ENCODE measurements at places on chromosomes 16 and 17. TPM values are rescaled to one million over a fixed set of nuclear protein-coding genes. Genes with fewer than 3 reads are reported as not detected.
A peak's percentile ranks its signal among the peaks of the same experiment; 100 is the strongest.

GRCh38 chr16:65490286-65490685 lies 368.4 kb upstream of the CDH11 start:
- no peak overlapping the region for H3K4me3 ChIP-seq
- H3K4me1 ChIP-seq, result peaks cover 4% of the 10 kb centered on the region
- H3K27me3 ChIP-seq, result no peaks in the 10 kb centered on the region
- DNase-seq, result no peak

DNA sequence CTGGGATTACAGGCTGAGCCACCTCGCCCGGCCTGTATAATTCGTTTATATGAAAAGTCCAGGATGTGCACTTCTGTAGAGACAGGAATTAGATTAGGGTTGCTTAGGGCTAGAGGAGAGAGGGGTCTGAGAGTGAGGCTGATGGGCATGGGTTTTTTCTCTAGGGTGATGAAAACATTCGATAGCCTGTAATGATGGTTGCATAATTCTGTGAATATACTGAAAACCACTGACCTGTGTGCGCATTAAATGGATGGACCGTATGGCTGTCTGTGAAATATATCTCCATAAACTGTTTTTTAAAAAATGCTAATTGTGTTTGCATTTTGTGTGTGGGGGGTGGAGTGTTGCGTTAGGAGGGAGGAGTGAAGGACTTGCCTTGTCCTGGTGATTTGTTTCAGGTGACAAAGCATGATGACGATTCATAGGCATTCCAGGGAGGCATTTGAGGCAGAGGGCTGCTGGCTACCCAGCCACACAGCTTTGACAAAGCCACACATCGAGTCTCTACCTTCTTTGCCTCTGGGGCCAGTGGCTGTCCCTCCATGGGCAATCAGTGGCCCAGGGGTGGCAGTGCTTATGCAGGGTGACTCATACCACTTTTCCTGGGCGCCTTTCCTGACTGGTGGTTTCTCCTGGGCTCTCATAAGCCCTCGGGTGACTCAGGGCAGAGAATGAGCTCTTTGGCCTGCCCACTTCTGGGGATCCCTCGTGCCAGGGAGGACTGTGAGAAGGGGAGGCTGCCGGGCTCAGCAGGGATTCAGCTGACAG lies 148.5 kb upstream of the WSCD1 start:
- H3K4me1 ChIP-seq, result no peaks in the 10 kb centered on the region
- H3K36me3 ChIP-seq, result no peaks in the 10 kb centered on the region
- peaks cover 4% of the 10 kb centered on the region for H3K27me3 ChIP-seq
- no peak overlapping the region for H3K4me3 ChIP-seq
- no peak for DNase-seq

GRCh38 chr16:58733248-58733670 lies 857 bp downstream of the GOT2 start:
- H3K36me3 ChIP-seq, result no peaks in the 10 kb centered on the region
- DNase-seq, result no peak
- no peaks in the 10 kb centered on the region for H3K27me3 ChIP-seq
- peak overlapping the region; percentile 95 for H3K4me3 ChIP-seq

- H3K27me3 ChIP-seq, result no peaks in the 10 kb centered on the region
- no peak for DNase-seq
- H3K4me3 ChIP-seq, result peak overlapping the region; percentile 46
- no peaks in the 10 kb centered on the region for H3K36me3 ChIP-seq
These were observed 7.9 kb upstream of the MSL1 start for GRCh38 chr17:40113907-40114245.

- peak overlapping the region; percentile 32 for H3K4me3 ChIP-seq
- H3K27me3 ChIP-seq, result no peaks in the 10 kb centered on the region
- peaks cover 42% of the 10 kb centered on the region for H3K4me1 ChIP-seq
- no peaks in the 10 kb centered on the region for H3K36me3 ChIP-seq
These were observed 470 bp upstream of the GGT6 start for GRCh38 chr17:4560837-4561256.

GRCh38 chr17:12768255-12768654 lies 21.0 kb upstream of the ARHGAP44 start:
- no peak overlapping the region for H3K4me3 ChIP-seq
- H3K27me3 ChIP-seq, result no peaks in the 10 kb centered on the region
- DNase-seq, result no peak
- no peaks in the 10 kb centered on the region for H3K36me3 ChIP-seq

DNA sequence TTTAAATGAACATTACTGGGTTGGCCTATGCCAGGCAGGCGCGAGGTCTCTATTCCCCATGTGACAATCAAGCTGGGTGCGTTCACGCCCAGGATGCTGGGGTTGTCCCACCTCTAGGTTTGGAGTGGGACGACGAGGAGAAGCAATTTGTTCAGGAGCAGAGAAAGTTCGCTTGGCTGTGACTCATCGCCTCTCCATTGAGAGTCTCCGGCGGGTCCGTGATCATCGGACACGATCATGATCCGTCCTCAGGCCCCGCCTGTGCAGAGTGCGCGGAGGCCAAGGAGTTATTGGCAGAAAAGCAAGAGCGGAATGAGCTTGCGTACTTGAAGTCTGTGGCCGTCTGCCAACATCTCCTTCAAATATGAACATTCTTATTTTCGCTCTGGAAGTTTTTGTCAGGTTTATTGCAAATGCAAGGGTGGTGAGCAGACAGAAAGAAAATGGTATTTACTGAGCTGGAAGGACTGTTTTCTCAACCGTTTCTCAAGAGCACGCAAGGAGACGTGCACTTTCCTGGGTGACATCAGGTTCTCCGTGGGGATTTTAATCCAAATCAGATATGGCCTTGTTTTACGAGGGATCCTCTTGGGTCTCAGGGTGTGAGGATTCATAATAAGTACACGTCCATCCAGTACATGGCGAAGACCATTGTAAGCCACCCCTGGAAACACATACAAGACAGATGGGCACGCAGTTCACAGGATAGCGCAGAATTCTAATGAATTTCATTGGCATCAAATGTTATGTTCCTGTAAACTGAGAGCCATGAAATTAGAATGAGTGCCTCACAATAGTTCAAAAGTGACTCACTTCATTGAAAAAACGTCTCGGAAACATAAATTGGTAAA lies 70.1 kb upstream of the CREBBP start:
- H3K4me3 ChIP-seq, result peak overlapping the region; percentile 13
- DNase-seq, result peak; percentile 89
- H3K27ac ChIP-seq, result peak overlapping the region; percentile 78
- H3K36me3 ChIP-seq, result no peaks in the 10 kb centered on the region

DNA sequence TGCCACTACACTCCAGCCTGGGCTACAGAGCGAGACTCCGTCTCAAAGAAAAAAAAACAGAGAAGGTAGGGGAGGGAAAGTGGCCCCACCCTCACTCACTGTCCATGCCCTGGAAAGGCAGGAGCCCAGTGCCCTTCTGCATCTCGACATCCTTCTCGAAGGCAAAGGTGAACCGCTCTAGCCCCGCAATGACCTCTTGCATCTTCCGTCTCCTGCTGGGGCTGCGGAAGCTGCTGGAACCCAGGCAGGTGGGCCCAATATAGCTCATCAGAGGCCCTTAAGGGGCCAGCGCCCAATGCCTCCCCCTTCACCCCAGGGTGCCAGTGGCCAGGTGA lies at the start of gene CPSF4L:
CPSF4L (minus strand) TSS at position 264 of the 335 bp plus-strand sequence; CDS start at position 202, 62 bp downstream.
- no peaks in the 10 kb centered on the region for H3K36me3 ChIP-seq
- H3K4me1 ChIP-seq, result peaks cover 23% of the 10 kb centered on the region
- DNase-seq, result no peak
- no peaks in the 10 kb centered on the region for H3K27me3 ChIP-seq
- H3K4me3 ChIP-seq, result no peak within 1 kb of the TSS

- H3K27ac ChIP-seq, result peak overlapping the region; percentile 97
- peak overlapping the region; percentile 81 for H3K4me3 ChIP-seq
- peak; percentile 81 for DNase-seq
- H3K27me3 ChIP-seq, result no peaks in the 10 kb centered on the region
- peaks cover 59% of the 10 kb centered on the region for H3K4me1 ChIP-seq
These were observed 539 bp upstream of the VAMP2 start for GRCh38 chr17:8162997-8163977.

GRCh38 chr17:75877752-75878173 lies 618 bp downstream of the TRIM47 start:
- H3K27me3 ChIP-seq, result no peaks in the 10 kb centered on the region
- peaks cover 19% of the 10 kb centered on the region for H3K36me3 ChIP-seq
- peaks cover 78% of the 10 kb centered on the region for H3K4me1 ChIP-seq
- DNase-seq, result no peak
- H3K4me3 ChIP-seq, result peak overlapping the region; percentile 82

DNA sequence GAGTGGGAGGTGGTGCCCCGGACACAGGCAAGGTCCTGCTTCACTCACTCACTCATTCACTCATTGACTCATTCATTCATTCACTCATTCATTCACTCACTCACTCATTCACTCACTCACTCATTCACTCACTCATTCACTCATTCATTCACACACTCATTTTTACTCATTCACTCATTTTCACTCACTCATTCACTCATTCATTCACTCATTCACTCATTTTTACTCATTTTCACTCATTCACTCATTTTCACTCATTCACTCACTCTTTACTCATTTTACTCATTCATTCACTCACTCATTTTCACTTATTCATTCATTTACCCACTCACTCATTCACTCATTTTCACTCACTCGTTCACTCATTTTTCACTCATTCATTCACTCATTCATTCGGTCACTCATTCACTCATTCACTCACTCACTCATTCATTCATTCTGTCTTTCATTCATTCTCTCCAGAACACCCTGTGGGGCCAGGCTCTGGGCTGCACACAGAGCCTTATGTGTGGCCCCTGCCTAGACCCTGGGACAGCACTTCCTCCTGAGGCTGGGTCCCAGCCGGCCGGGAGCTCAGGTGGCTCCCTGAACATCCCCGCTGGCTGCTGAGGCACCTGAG lies 9.2 kb downstream of the RPUSD1 start:
- H3K4me3 ChIP-seq, result no peak overlapping the region
- peaks cover 77% of the 10 kb centered on the region for H3K27me3 ChIP-seq
- no peak overlapping the region for H3K27ac ChIP-seq
- H3K36me3 ChIP-seq, result no peaks in the 10 kb centered on the region
- no peak for DNase-seq

DNA sequence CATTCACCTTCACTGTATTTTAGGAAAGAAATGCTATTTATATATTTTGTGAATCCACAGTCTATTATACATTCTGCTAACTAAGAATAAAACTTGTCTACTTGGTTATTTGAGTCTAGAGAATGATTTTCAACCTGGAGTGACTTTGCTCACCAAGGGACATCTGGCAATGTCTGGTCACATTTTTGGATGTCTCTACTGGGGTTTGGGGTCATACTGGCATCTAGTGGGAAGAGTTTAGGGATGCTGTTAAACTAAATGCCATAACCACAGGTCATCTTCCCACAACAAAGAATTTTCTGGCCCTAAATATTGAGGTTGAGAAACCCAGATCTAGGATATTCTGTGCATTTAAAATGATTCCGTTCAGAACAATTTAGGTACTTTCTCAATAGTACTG lies 26.0 kb downstream of the KCNJ16 start:
- no peak overlapping the region for H3K27ac ChIP-seq
- H3K4me1 ChIP-seq, result peaks cover 2% of the 10 kb centered on the region
- no peaks in the 10 kb centered on the region for H3K36me3 ChIP-seq
- no peak overlapping the region for H3K4me3 ChIP-seq

- no peak for DNase-seq
- H3K36me3 ChIP-seq, result peaks cover 13% of the 10 kb centered on the region
- no peak overlapping the region for H3K27ac ChIP-seq
- no peaks in the 10 kb centered on the region for H3K27me3 ChIP-seq
- H3K4me3 ChIP-seq, result no peak overlapping the region
- H3K4me1 ChIP-seq, result no peaks in the 10 kb centered on the region
These were observed 3.6 kb downstream of the QRICH2 start for GRCh38 chr17:76304226-76305134.

DNA sequence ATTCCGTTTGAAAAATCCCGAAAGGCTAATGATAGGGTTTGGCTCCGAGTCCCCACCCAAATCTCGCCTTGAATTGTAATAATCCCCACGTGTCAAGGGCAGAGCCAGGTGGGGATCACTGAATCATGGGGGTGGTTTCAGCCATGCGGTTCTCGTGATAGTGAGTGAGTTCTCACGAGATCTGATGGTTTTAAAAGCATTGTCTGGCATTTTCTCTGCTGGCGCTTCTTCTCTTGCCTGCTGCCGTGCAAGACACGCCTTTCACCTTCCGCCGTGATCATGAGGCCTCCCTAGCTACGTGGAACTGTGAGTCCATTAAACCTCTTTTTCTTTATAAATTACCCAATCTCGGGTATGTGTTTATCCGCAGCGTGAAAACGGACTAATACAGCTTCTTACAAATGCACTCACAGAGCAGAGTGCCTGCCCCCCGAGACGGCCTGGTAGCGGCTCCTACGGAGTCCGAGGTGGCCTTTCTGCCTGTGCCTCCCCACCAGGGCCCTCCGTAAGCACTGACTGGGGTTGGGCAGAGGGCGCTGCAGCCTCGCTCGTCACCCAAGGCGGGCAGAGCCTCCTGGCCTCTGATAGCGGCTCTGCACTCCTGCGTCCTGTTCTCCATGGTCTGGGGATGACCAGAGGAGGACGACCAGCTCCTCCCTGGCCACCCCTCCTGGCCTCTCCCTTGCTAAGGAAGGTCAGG lies 131.7 kb downstream of the FOXL1 start:
- peaks cover 44% of the 10 kb centered on the region for H3K27me3 ChIP-seq
- H3K4me3 ChIP-seq, result no peak overlapping the region
- H3K27ac ChIP-seq, result no peak overlapping the region
- no peaks in the 10 kb centered on the region for H3K36me3 ChIP-seq

GRCh38 chr17:43431714-43432523 lies 33.1 kb downstream of the ARL4D start:
- H3K36me3 ChIP-seq, result no peaks in the 10 kb centered on the region
- H3K4me3 ChIP-seq, result no peak overlapping the region
- no peak overlapping the region for H3K27ac ChIP-seq
- DNase-seq, result no peak

GRCh38 chr17:61310590-61310989 lies 89.1 kb upstream of the TBX2 start:
- H3K36me3 ChIP-seq, result no peaks in the 10 kb centered on the region
- H3K27me3 ChIP-seq, result no peaks in the 10 kb centered on the region
- H3K27ac ChIP-seq, result no peak overlapping the region
- DNase-seq, result no peak

DNA sequence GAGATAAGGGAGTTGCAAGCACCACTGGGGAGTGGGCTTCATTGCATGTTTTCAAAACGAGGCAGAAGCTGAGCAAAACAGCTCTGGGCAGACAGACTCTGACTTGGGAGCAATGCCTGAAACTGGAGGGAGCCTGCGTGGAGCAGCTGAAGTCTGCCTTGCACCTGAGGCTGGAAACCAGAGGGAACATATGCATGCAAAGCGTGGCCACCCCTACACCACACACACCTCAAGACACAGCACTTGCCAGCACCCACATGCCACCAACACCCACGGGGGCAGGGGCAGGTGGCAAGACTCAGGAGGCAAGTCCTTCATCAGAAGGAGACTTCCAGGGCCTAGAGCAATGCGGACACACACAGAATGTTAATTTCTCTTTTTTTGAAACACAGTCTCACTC lies 45.8 kb downstream of the COTL1 start:
- no peaks in the 10 kb centered on the region for H3K36me3 ChIP-seq
- H3K27me3 ChIP-seq, result no peaks in the 10 kb centered on the region
- H3K27ac ChIP-seq, result no peak overlapping the region
- H3K4me3 ChIP-seq, result no peak overlapping the region
- no peak for DNase-seq

- no peak overlapping the region for H3K27ac ChIP-seq
- H3K4me3 ChIP-seq, result no peak overlapping the region
- no peaks in the 10 kb centered on the region for H3K27me3 ChIP-seq
- peaks cover 23% of the 10 kb centered on the region for H3K36me3 ChIP-seq
- H3K4me1 ChIP-seq, result no peaks in the 10 kb centered on the region
These were observed 8.5 kb downstream of the MSI2 start for GRCh38 chr17:57264776-57265175.

SULT1A2 gene
- total RNA-seq, result not detected

CD79B gene
- 1.5 TPM for total RNA-seq

EMC8 gene
- total RNA-seq, result 24.3 TPM

PITPNM3 gene
- total RNA-seq, result 18.1 TPM

C1QTNF8 gene
- not detected for total RNA-seq

CCL1 gene
- total RNA-seq, result not detected

DNASE1L2 gene
- 72.6 TPM for total RNA-seq

TTYH2 gene
- total RNA-seq, result 8.7 TPM

SMTNL2 gene
- not detected for total RNA-seq

HS3ST3A1 gene
- 3.5 TPM for total RNA-seq

Measured in suprapubic skin (tissue), 4 donors.